ENCODE measurements at places on chromosomes 12 and 14. TPM values are rescaled to one million over a fixed set of nuclear protein-coding genes. Genes with fewer than 3 reads are reported as not detected.

GLIPR1L1 gene
- total RNA-seq: not detected

CFAP251 gene
- total RNA-seq: 5.5 TPM

RILPL1 gene
- total RNA-seq: 13.7 TPM

IQSEC3 gene
- total RNA-seq: not detected

WNT1 gene
- not detected for total RNA-seq

AMIGO2 gene
- total RNA-seq: 1.2 TPM

CLEC9A gene
- total RNA-seq: not detected

GTF2H3 gene
- 26.8 TPM for total RNA-seq

CISTR gene
- total RNA-seq: not detected

PFKM gene
- total RNA-seq: 42.2 TPM

KLRF1 gene
- not detected for total RNA-seq

LRRIQ1 gene
- total RNA-seq: 0.47 TPM

CCDC175 gene
- total RNA-seq: not detected

COX8C gene
- total RNA-seq: not detected

ANG gene
- total RNA-seq: 6.1 TPM

KCNH5 gene
- total RNA-seq: not detected

OR6C1 gene
- total RNA-seq: not detected

TEX22 gene
- total RNA-seq: not detected

BATF gene
- 1.3 TPM for total RNA-seq

CTSG gene
- total RNA-seq: not detected
